ENCODE measurements at places on chromosomes 12 and 14.

DNA sequence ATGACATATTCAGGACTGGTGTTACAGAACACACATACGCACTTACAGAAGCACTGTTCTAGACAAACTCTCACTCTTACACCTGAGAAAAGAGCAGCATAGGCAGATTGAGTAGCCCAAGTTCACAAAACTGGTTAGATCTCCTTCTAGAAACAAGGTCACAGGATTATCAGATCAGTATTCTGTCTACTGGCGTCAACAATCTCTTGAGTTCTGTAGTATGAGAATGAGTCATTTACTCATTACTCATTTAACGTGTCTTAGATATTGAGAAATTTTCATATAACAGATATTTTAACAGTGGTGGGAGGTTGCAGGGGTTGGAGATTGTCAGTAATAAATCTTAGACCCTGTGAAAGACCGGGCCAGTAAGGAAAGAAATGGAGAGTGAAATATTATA, 2.8 kb upstream of the TSPAN8 start:
- no peak for DNase-seq

DNA sequence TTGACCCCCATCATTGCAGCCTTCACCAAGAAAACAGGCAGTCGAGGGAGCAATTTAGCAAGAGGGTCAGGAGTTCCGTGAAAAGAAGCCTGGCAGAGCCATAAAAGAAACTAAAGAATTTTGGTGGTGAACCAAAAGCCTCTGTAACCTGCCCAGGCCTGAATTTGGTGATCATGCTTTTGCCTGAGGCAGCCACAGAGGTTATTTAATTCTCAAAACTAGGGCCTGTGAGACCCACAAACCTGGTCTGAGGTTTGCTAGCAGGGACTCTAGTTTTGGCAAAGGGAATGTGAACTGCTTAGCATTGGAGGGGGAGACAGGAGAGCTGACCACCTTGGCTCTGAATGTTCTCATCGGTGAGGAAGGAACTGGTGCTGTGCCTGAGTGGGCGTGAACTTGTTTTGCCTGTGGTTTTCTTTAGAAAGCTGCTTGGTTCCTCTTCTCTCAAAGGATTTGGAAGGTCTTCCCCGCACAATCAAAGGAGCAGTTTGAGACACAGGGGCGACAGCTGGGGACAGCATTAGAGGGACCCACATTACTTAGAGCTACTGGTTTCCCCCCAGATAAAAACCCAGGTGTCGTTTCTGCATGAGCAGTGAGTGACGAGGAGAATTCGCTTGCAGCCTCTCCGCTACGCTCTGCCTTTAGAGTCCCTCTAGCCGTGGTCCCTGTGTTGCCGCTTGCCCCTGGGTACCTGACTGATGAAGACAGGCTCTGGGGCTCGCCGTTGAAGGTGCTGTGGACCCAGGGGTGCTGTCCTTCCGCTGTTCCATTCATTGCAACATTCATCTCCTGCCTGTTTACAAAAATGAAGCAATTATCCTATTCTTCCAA, 12.6 kb upstream of the WNT5B start:
- DNase-seq, result no peak

- DNase-seq, result no peak
Observed at GRCh38 chr12:47729233-47729632, 3.9 kb upstream of the ENDOU start.

- no peak for DNase-seq
Observed at GRCh38 chr12:46693518-46693917, 132.3 kb downstream of the SLC38A4 start.

DNA sequence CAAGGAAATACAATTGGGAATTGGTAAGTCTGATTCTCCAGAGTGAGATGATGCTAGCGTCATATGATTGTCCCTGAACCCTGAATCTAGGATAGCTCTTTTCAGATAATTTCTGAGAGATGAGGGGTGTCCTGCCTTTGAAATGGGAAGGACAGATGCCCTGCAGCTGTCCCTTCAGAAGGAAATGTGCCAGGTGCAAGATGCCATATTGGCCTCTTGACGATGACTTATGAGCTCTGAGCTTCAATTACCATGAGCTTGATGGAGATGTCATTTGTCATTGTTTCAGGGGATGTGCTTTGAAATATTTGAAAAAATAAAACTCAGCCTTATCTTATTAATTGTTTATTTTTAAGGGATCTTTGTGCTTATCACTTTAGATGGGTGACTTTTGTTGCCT, 185.1 kb downstream of the DACT1 start:
- DNase-seq, result no peak

- no peak for DNase-seq
Observed at GRCh38 chr12:78880078-78880477, 15.5 kb downstream of the SYT1 start.

GRCh38 chr12:121647-122046, 55.1 kb downstream of the IQSEC3 start:
- no peak for DNase-seq
